NCI-H187 treated with DMSO at 0.1 percent for 48 hours (cell line): ENCODE measurements at places on chromosomes 2 and 18.

GRCh38 chr2:28395334-28396061 is 2.8 kb downstream of the FOSL2 start:
- DNase-seq: no peak

DNA sequence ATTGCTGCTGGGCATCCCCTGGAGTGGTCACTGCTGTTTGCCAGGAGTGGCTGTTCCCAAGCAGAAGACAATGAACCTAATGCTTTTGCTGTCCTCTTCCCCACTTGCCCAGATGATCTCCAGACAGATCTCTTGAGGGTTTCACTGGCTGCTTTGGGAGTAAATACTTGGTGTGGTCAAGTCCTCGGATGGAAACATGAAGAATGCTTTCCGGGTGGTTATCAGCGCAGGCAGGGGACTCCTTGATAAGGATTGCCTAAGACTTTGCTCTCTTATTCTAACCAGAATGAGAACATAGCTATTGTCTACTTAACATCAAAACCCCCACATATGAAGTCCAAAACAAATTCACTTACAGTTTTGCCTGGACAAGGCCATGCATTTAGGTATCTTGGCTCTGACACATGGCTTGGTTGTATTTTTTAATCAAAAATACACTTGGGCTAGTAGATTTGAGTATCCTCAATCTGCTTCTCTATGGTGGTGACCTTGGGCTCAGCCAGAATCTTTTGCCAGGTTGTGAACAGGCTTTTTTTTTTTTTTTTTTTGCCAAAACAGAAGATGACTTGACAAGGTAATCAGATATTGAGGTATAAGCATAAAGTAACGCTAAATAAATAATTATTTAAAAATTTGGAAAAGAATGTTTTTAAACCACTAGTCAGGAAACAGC is 34.8 kb upstream of the MYO3B start:
- DNase-seq: no peak

- no peak for DNase-seq
These were observed 23.0 kb downstream of the LYPD6 start for GRCh38 chr2:149353421-149353820.

- DNase-seq: no peak
These were observed 435.5 kb upstream of the MMADHC start for GRCh38 chr2:150023044-150023443.

- DNase-seq: no peak
These were observed 137.3 kb upstream of the NFATC1 start for GRCh38 chr18:79258447-79258846.

GRCh38 chr2:73908689-73909652 is 16.2 kb downstream of the ACTG2 start:
- DNase-seq: no peak

GRCh38 chr2:177281400-177282180 is 17.1 kb upstream of the NFE2L2 start:
- DNase-seq: no peak

- no peak for DNase-seq
These were observed 69.4 kb upstream of the ODC1 start for GRCh38 chr2:10517351-10518043.

- no peak for DNase-seq
These were observed 51.7 kb downstream of the SUMO1 start for GRCh38 chr2:202186641-202187202.

GRCh38 chr2:67048314-67048713 is 348.8 kb upstream of the ETAA1 start:
- no peak for DNase-seq

DNA sequence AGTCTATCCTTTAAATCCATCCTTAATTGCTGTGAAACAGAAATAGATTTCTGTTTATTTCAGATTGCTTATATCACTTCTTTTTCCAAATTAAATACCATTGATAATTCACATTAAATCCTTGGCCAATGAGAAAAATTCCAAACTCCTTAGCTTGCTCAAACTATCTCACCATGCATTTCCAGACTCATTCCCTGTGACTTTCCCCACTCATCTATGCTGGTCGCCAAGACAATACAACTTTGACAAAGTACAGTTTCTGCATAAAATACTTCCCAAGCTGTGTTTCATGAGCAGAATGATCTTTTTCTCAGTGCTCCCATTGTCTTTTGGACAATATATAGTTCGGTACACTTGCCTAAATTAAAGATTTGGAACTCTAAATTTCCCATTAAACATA is 575.6 kb downstream of the CPS1 start:
- no peak for DNase-seq

DNA sequence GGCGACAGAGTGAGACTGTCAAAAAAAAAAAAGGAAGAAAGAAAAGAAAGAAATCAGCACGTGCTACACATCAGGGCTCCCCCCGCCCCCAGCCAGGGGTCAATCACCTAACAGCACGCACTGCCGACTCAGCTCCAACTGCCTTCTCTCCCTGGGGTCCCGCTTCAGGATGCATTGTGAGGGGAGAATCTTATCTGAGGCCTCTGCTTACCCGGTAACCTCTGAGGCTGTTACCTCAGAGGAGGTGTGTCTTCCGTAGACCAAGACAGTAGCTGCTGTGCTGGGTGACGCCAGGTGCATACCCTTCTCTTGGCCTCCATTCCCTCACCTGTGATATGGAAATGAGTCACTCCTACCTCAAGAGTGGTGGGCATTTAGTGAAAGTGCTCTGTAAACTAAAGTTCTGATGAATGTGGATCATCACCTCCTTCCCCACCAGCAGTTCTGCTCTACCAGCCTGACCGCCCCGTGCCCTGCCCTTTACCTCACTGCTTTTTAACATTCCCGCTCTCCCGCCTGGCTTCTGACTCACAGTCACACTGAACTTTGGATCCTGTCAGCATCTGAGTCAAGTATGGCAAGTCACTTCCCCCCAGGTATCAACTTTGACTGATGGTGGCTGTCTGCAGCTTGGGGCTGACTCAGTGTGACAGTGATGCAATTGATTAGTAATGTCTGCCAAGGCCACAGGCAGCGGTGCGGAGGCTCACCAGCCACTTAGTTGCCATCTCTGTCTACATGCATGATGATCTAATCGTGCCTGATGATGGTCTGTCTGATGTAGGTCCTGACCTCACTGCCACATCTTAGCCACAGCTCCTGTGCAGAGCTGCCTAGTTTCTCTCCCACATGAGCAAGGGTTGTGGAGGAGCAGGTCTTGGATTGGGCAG is 20.1 kb downstream of the ARID5A start:
- DNase-seq: no peak

DNA sequence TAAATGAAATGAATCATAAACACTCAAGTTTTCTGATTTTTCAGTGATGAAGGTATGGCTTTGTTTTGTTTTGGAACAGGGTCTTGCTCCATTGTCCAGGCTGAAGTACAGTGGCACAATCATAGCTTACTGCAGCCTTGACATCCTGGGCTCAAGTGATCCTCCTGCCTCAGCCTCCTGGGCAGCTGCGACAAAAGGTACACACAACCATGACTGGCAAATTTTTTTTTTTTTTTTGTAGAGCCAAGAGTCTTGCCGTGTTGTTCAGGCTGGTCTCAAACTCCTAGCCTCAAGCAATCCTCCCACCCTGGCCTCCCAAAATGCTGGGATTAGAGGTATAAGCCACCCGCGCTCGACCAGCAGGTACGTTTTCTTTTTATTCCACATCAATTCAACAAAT is 22.5 kb upstream of the LRP2 start:
- no peak for DNase-seq

- no peak for DNase-seq
These were observed 1.2 kb downstream of the SLC4A10 start for GRCh38 chr2:161625314-161625919.

- no peak for DNase-seq
These were observed 984 bp downstream of the TCF23 start for GRCh38 chr2:27149570-27150405.

DNA sequence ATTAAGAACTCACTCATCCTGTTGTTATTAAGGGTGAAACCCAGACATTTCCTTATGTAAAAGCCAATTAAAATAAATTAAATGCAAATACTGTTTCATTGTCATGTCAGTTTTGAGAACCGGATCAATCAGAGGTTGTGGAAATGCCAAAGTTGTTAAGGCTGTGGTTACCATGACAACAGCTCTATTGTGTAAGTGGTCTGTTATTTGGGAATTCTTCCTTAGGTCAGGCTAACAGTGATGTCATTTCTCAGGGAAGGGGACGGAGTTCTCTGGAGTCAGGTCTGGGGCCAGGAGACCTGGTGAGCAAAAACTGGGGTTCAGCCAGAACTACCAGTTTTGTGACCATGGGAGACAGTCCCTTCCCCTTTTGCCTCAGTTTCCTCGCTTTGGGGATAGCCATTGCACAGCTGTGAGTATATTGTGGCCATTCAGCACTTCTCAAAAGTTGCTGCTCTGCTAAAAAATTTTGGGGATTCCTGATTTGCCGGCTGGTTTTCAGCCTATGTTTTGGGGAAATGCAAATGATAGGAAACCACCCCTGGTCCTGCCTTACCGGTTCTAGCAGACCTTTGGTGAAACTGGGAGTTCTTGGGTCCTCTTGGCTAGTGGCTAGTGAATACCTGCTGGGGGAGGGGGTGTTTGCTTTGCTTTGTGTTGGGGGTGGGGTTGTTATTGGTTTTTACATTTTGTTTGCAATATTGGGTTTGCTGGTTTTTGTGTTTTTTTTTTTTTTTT is 21.6 kb downstream of the HPCAL1 start:
- no peak for DNase-seq
